Glutamatergic neuron (in vitro differentiated cells): ENCODE measurements at places on chromosomes 11 and 22. TPM values are rescaled to one million over a fixed set of nuclear protein-coding genes. Genes with fewer than 3 reads are reported as not detected.

Gene SLC22A25
- not detected for total RNA-seq

Gene PANX3
- total RNA-seq: not detected

Gene XKR3
- not detected for total RNA-seq

Gene ARHGAP1
- 38.4 TPM for total RNA-seq

Gene HPX
- 9.6 TPM for total RNA-seq

Gene KCNQ1OT1
- 14.3 TPM for total RNA-seq

Gene FJX1
- 74.3 TPM for total RNA-seq

Gene KCNE3
- total RNA-seq: not detected

Gene MRGPRF
- 1.0 TPM for total RNA-seq

Gene GPR83
- total RNA-seq: 2.9 TPM

Gene CRYBB3
- not detected for total RNA-seq

Gene TBC1D22A
- 23.0 TPM for total RNA-seq

Gene NXPE4
- total RNA-seq: not detected

Gene MMP12
- not detected for total RNA-seq

Gene LMO2
- 2.7 TPM for total RNA-seq

Gene KCNK7
- total RNA-seq: 0.69 TPM

Gene UBE4A
- total RNA-seq: 44.0 TPM

Gene TRMT2A
- 62.1 TPM for total RNA-seq
